ENCODE measurements at places on chromosomes 5 and 9. TPM values are rescaled to one million over a fixed set of nuclear protein-coding genes. Genes with fewer than 3 reads are reported as not detected.

Gene SPTLC1
- 51.8 TPM for total RNA-seq

Gene TRIP13
- 27.6 TPM for total RNA-seq

Gene SLC34A1
- total RNA-seq: 0.16 TPM

Gene MLANA
- total RNA-seq: not detected

Gene ARHGEF37
- total RNA-seq: 2.3 TPM

Gene CD72
- 1.4 TPM for total RNA-seq

Gene TMEM215
- 0.57 TPM for total RNA-seq

Gene PCDHGC4
- 15.9 TPM for total RNA-seq

Gene PAX5
- 18.1 TPM for total RNA-seq

Gene HAND1
- total RNA-seq: not detected

GRCh38 chr5:137836298-137836697 lies 31.4 kb upstream of the MYOT start:
- peaks cover 5% of the 10 kb centered on the region for H3K27me3 ChIP-seq
- H3K36me3 ChIP-seq: no peaks in the 10 kb centered on the region
- H3K4me3 ChIP-seq: no peak overlapping the region
- H3K27ac ChIP-seq: no peak overlapping the region

GRCh38 chr9:76905791-76906646 lies at the start of gene PRUNE2:
Gene PRUNE2 (minus strand): TSS chr9:76906114. CDS start chr9:76905963, 151 bp downstream.
- peaks cover 88% of the 10 kb centered on the region for H3K27me3 ChIP-seq
- peak; percentile 81 for DNase-seq
- no peaks in the 10 kb centered on the region for H3K36me3 ChIP-seq
- peak within 1 kb of the TSS; percentile 89 for H3K4me3 ChIP-seq

- no peaks in the 10 kb centered on the region for H3K36me3 ChIP-seq
- H3K27ac ChIP-seq: no peak overlapping the region
- DNase-seq: no peak
- H3K4me1 ChIP-seq: peaks cover 5% of the 10 kb centered on the region
- H3K4me3 ChIP-seq: no peak overlapping the region
Measured at GRCh38 chr5:63125862-63126261, 547.2 kb downstream of the LRRC70 start.

GRCh38 chr5:137630972-137631370 lies 104.9 kb downstream of the KLHL3 start:
- no peaks in the 10 kb centered on the region for H3K27me3 ChIP-seq
- H3K36me3 ChIP-seq: peaks cover 10% of the 10 kb centered on the region
- no peak for DNase-seq
- no peak overlapping the region for H3K27ac ChIP-seq
- H3K4me1 ChIP-seq: peaks cover 13% of the 10 kb centered on the region

DNA sequence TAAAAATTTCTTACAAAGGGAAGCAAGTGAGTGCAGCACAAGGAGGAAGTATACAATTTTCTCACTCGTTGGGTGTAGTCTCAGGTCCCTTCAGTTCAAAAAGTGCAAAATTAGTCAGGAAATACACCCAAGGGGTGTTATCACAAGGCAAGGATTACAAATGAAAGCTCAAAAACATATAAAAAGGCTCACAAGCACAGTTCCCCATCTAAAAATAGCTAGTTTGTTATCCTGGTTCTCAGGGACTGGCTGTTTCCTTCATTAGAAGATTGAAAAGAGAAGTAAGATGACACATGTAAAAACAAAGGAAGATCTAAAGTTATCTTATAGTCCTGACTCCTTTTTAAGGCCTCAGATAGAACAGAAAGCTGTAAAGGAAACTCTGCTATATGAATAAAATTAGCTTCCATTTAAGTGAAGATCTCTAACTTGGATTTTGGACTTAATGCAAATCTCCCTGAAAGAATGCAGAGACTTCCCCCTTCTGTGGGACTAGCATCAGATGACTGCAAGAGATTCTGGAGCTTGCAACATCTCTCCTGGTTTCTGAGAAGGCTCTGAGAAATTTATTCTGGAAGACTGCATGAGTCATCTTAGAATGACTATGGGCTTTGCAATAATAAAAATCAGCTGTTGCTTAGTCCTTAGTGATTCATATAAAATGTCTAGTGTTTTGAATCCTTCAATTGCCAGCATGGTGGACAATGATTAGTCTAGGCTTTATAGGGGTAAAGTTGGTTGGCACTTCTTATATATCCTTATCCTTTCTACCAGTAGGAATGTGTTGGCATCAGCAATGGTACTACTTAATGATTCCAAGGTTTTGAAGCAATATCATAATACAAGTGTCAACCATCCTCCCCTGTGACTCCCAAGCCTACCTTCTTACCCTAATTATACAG lies 25.4 kb downstream of the DAB2 start:
- H3K36me3 ChIP-seq: no peaks in the 10 kb centered on the region
- H3K4me1 ChIP-seq: peaks cover 16% of the 10 kb centered on the region
- H3K27me3 ChIP-seq: no peaks in the 10 kb centered on the region

DNA sequence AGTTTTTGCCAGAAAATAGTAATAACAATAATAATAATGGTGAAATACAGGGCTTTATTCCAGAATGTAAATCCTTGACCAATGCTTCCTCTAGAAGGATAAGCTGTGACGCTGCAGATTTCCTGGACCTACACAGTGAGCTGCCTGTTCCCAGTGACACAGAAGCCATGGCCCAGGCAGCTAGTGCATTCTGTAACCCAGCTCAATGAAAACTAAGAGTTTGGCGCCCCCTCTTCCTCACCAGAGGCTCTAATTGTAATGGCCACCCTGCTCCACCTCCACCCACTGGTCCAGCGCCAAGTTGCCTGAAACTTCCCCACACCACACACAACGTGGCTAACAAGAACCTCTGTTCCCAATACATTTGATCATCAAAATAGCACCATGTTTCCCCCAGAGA lies 248.1 kb downstream of the CETN3 start:
- DNase-seq: peak; percentile 23
- no peaks in the 10 kb centered on the region for H3K36me3 ChIP-seq
- peaks cover 4% of the 10 kb centered on the region for H3K4me1 ChIP-seq
- H3K27me3 ChIP-seq: no peaks in the 10 kb centered on the region
- H3K27ac ChIP-seq: no peak overlapping the region

GRCh38 chr9:76530458-76531110 lies 71.6 kb downstream of the GCNT1 start:
- DNase-seq: no peak
- no peaks in the 10 kb centered on the region for H3K27me3 ChIP-seq
- H3K36me3 ChIP-seq: no peaks in the 10 kb centered on the region
- no peak overlapping the region for H3K4me3 ChIP-seq
- H3K27ac ChIP-seq: no peak overlapping the region

DNA sequence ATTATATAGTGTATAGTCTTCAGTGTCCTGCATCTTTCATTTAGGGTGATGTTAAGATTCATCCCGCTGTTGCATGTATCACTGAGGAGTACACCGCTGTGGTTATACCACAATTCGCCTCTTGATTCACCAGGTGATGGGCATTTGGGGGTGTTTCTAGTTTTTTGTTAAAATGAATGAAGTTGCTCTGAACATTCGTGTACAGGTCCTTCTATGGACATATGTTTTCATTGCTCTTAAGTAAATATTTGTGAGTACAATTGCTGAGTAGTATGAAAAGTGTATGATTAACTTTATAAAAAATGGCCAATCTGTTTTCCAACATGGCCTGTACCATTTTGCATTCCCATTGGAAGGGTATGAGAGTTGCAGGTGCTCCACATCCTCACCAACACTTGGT lies 61.7 kb downstream of the PLAC8L1 start:
- no peaks in the 10 kb centered on the region for H3K36me3 ChIP-seq
- H3K27me3 ChIP-seq: no peaks in the 10 kb centered on the region
- no peaks in the 10 kb centered on the region for H3K4me1 ChIP-seq
- H3K4me3 ChIP-seq: no peak overlapping the region

- peaks cover 16% of the 10 kb centered on the region for H3K36me3 ChIP-seq
- no peak overlapping the region for H3K4me3 ChIP-seq
- DNase-seq: no peak
- H3K27ac ChIP-seq: no peak overlapping the region
- peaks cover 40% of the 10 kb centered on the region for H3K4me1 ChIP-seq
- no peaks in the 10 kb centered on the region for H3K27me3 ChIP-seq
Measured at GRCh38 chr9:91934654-91935053, 15.4 kb downstream of the ROR2 start.

GRCh38 chr9:2047916-2048315 lies 32.8 kb downstream of the SMARCA2 start:
- H3K4me1 ChIP-seq: peaks cover 5% of the 10 kb centered on the region
- peak overlapping the region; percentile 33 for H3K4me3 ChIP-seq
- H3K36me3 ChIP-seq: peaks cover 4% of the 10 kb centered on the region
- no peak overlapping the region for H3K27ac ChIP-seq
- DNase-seq: no peak
- peaks cover 94% of the 10 kb centered on the region for H3K27me3 ChIP-seq

DNA sequence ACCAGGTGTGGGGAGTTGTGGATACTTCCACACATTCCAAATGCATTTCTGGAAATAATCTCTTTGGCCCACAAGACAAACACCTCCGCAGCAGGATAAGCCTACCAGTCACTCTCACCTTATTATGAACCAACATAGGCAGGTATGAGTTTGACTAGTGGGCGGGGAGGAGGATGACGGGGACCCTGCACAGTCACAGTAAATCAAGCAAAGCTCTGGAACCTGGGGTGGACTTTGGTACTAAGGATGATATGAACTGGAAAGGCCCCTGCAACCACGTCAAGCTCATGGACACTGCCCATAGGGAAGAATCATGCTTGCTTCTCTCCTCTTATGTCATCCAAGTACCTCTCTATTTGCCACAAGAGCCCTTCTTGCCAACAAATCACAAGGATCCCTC lies 259.4 kb downstream of the HSPA4 start:
- no peak for DNase-seq
- H3K4me1 ChIP-seq: peaks cover 9% of the 10 kb centered on the region
- H3K36me3 ChIP-seq: no peaks in the 10 kb centered on the region
- H3K27ac ChIP-seq: no peak overlapping the region
- no peaks in the 10 kb centered on the region for H3K27me3 ChIP-seq

DNA sequence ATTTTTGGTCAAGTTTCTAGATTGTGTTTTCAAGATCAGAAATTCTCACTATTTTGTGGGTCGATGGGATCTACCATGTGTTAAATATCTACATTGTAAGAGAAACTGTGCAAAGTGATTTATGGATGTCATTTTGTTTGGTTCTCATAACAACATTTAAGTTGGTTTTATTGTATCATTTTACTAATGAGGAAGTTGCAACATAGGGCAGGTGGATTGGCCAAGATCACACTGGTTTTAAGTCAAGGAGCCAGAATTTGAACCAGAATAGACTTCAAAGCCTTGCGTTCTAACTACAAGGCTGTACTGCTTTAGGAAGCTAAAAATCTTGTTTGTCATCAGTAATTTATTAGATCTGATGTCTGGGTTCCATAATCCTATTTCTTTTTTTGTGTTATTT lies 23.4 kb downstream of the SH3TC2 start:
- no peak overlapping the region for H3K27ac ChIP-seq
- no peaks in the 10 kb centered on the region for H3K36me3 ChIP-seq
- no peak for DNase-seq
- H3K4me1 ChIP-seq: peaks cover 12% of the 10 kb centered on the region

GRCh38 chr5:38535248-38535750 lies 21.1 kb downstream of the LIFR start:
- H3K27ac ChIP-seq: no peak overlapping the region
- peaks cover 6% of the 10 kb centered on the region for H3K36me3 ChIP-seq
- no peak for DNase-seq
- H3K4me1 ChIP-seq: peaks cover 25% of the 10 kb centered on the region
- H3K27me3 ChIP-seq: no peaks in the 10 kb centered on the region

DNA sequence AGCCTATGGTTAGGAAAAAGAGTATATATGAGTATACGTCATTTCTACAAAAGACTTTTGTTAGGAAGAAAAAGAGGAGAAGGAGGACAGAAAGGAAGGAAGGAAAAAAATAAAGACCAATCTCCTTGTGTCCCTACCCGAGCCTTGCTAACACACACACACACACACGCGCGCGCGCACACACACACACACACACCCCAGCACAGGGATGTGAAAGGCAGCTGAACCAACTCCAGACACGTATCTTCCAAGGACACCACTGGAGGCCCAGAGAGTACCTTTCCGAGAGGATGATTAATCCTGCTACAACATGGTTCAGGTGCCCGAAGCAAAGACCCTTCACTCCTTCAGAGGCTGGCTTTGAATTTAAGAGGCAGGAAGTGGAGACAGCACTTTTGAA lies 56.9 kb upstream of the GALNT10 start:
- H3K4me1 ChIP-seq: no peaks in the 10 kb centered on the region
- no peak for DNase-seq
- no peaks in the 10 kb centered on the region for H3K27me3 ChIP-seq

GRCh38 chr5:163766936-163767670 lies 261.7 kb downstream of the MAT2B start:
- H3K36me3 ChIP-seq: no peaks in the 10 kb centered on the region
- no peak for DNase-seq
- peaks cover 3% of the 10 kb centered on the region for H3K4me1 ChIP-seq
- no peak overlapping the region for H3K4me3 ChIP-seq
- H3K27ac ChIP-seq: no peak overlapping the region
- peaks cover 12% of the 10 kb centered on the region for H3K27me3 ChIP-seq

- H3K27ac ChIP-seq: no peak overlapping the region
- H3K4me1 ChIP-seq: peaks cover 35% of the 10 kb centered on the region
- peaks cover 19% of the 10 kb centered on the region for H3K27me3 ChIP-seq
- no peaks in the 10 kb centered on the region for H3K36me3 ChIP-seq
Measured at GRCh38 chr9:89919171-89919681, 314.4 kb downstream of the GADD45G start.

DNA sequence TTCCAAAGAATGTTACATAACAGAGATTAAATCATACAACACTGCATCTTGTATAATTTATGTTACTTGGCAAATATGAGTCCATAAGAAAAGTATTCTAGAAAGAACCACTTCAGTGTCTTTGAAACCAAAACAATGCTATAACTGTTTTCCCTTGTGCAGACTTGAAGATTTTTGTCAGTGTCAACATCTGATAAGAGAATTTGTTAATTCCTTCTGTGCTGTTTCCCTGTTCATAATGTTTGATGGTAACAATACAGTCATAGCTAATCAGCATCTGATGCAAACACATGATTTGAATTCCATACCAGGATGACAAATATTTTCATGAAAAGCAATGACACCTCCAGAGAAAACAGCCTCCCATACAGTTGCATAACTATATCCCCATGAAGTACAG lies 306.8 kb downstream of the SEMA5A start:
- H3K4me3 ChIP-seq: no peak overlapping the region
- no peaks in the 10 kb centered on the region for H3K36me3 ChIP-seq
- peaks cover 37% of the 10 kb centered on the region for H3K4me1 ChIP-seq
- H3K27me3 ChIP-seq: no peaks in the 10 kb centered on the region

- H3K27me3 ChIP-seq: no peaks in the 10 kb centered on the region
- H3K4me1 ChIP-seq: peaks cover 16% of the 10 kb centered on the region
- H3K27ac ChIP-seq: peak overlapping the region; percentile 16
- no peak overlapping the region for H3K4me3 ChIP-seq
- peaks cover 3% of the 10 kb centered on the region for H3K36me3 ChIP-seq
Measured at GRCh38 chr9:113909421-113909820, 33.3 kb downstream of the ZNF618 start.

All from neural crest cell (in vitro differentiated cells).